ENCODE measurements at places on chromosomes 4 and X. TPM values are rescaled to one million over a fixed set of nuclear protein-coding genes. Genes with fewer than 3 reads are reported as not detected.

TSPAN7 gene
- 12.8 TPM for total RNA-seq

RAB41 gene
- not detected for total RNA-seq

GABRB1 gene
- total RNA-seq: not detected

PFKFB1 gene
- total RNA-seq: not detected

DNA sequence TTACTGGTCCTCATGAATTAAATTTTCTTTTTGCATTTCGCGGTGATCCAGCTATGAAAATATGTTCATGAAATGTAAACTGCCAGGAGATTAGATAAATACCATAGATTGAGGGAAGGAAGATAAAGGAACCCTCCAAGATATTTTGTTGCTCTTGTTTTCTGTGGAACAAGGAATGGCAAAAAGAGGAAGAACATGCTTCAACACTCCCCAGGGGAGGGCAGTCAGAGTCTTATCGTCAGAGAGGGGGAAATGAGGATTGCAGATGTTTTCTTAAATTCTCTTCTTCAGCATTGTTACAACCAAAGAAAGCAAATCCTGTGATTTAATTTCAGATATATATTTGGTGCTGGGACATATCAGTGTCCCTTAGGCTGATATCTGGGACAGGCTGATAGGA, 9.5 kb upstream of the SFRP2 start:
- DNase-seq: no peak

DNA sequence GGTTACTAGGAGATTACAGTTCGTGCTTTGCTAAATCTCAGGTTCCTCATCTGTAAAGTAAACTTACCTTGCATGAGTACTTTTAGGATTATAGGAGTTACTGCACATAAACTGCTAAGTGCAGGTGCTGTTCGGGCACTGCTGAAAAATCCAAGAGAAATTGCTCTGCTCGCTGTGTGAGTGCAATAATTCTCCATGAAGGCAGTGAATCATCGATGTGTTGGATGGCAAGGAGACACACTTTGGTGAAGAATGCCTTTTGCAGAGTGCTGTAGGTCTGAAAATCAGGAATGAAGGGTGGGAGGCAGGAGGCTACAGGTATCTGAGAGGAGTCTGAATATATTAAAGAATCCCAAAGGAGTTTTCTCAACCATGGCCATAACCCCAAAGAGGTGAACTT, 113.0 kb downstream of the CHIC2 start:
- DNase-seq: no peak

DNA sequence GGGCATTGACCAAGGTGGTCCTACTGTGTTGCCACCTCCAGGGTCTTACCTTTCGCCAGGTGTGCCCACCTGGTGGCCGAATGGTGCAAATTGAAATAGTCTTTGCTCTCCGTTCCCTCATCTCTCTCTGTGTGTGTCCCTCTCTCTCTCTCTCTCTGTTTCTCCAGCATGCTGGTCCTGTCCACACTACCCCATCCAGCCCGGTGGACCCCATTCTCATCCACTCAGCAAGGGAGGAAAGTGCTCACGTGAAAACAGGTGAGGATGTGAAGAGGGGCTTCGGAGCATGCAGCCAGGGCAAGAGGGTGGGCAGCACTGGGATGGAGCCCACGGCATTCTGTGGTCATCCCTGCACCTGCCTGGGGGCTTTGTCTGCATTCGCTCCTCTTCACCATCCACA, 150.1 kb downstream of the CRLF2 start:
- no peak for DNase-seq

- no peak for DNase-seq
Measured at GRCh38 chrX:124010566-124010965, 49.1 kb downstream of the STAG2 start.

DNA sequence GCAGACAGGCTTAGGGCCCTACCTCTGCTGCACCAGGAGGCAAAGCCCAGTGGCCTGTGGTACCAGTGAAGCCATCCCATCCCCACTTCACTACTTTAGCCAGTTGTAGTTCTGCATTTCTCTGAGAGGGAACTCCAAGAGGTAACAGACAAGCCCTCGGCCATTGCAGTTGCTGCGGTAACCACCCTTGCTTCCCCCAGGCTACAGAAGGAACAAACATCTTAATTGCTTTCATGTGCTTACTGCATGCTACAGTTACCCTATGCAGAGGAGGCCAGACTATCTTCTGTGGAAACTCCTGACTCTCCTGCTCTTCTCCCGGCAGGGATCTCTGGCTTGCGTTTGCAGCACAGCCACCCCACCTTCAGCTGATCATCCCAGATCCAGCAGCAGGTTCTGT, 67.8 kb downstream of the SPIN4 start:
- DNase-seq: no peak

- no peak for DNase-seq
Measured at GRCh38 chrX:124827258-124827845, 481.0 kb downstream of the SH2D1A start.

DNA sequence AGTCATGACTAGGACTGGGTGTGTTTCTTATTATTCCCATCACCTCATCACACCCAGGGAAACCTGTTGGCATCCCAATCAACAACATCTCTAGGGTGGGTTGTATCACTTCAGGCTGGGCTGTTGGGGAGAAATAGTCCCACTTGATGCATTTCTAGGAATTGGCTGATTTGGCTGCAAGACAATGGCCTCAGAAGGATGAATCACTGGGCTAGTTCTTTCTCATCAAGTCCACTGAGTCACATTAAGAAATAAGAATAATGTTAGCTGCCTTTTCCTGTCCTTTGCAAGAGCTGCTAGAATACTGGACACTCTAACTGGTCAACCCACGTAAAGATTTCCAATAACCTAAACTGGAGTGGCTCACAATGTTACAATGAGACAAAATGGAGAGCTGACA, 104.2 kb downstream of the CHRDL1 start:
- DNase-seq: no peak

DNA sequence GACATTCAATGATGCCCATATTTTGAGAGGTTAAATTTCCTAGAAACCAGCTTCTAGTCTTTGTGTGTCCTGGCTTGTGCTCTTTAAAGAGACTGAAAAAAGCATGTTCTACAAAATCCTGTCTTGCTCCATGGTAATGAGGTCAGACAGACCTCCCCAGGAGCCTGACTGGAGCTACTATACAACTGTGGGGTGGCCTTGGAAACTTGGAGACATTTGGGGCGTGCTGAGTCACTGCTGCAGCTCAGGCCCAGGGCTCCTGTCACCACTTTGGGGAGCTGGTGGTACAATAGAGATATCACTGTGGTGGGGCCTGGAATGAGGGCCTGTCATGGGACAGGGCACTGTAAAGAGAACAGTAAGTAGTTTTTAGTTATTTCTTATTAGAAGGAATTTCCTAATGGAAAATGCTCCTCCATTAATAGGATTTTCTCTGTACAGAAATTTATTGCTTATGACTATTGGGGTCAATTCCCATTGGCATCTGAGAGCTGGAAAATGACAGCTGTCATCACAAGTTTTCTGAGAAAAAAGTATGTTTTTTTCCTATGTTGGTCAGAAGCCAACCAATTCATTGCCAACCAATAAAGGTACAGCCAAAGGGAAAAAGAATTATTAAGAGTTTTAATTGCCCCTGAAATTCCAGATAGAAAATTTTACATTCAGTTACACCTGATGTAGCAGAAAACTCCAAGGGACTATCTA, 207.4 kb upstream of the JADE1 start:
- DNase-seq: peak; percentile 36

DNA sequence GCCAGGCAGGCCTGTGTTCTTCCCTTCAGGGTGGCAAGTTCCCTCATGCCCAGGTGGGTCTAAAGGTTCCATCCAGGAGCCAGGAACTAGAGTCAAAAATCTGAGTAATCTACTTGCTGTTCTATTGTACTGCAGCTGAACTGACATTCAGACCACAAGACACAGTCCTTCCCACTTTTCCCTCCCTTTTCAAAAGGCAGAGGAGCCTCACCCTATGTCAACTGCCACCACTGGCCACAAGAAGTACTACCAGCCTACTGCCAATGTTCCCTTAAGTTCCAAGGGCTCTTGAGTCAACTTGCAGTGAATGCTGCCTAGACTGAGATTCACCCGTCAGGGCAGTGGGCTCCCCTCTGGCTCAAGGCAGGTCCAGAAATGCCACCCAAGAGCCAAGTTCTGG, 133.5 kb downstream of the FAM47B start:
- no peak for DNase-seq

DNA sequence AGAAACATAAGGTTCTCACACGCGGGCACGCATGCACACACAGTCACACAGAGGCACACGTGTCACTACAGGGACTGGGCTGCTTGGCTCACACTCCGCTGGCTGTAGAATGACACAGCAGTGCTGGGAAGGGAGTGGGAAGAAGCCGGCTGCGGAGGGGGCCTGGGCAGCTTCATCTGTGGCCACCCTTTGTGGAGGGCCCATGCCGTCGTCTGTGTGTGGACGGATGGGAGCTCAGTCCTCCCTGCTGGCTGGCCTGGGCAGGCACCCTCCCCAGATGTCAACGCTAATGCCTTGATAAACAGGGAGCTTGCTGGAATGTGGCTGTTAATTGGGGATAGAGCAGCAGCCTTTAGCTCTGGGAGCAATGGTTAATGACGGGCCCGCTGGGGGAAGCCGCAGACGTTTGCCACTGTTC, 621.1 kb downstream of the BCOR start:
- no peak for DNase-seq

DNA sequence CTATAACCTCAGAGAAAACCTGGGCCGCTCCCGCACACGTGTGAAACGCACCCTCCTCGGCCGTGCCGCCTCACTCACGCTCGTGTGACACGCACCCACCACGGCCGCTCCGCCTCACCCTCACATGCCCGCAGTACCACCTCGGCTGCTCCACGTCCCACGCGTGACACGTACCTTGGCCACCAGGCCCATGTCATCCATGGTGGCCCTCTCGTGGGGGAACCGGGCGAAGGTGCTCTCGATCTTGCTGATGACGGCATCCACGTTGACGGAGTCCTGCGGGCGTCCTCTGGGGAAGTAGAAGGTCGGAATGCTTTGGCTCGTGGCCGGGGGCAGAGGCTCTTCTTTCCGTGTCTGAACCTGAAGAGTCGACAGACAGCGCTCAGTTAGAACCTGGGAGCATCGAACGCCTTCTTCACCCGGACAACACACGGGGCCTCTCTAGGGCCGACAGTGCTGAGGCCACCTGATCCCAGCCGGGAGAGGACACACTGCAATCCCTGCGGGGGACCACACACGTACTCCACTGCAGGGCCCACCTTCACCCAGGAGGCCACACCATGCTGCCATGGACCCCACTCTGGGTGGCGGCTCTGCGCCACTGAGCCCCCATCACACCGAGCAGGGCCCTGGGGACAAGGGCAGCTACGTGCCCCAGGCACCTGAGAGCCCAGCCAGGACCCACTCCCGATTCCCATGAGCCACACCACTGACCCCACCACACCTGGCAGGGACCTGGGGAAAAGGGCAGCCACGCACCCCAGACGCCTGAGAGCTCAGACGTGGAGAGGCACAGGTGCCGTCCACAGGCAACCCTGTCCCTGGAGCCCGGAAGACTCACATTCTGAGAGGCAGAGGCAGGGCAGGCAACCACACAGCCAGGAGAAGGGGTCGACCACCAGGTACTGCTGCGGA, 25.2 kb downstream of the PPP2R3B start:
- no peak for DNase-seq

DNA sequence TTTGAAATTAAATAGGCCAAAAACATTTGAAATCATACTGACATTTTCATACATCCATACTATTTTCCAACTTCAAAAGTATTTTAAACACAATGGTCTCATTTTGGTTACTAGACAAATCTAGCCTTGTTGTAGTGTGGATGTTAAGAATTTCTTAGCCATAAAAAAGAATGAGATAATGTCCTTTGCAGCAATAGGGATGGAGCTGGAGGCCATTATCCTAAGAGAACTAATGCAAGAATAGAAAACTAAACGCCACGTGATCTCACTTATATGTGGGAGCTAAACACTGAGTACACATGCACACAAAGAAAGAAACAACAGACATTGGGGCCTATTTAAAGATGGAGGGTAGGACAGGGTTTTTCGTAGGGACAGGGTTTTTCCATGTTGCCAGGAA, 153.8 kb downstream of the CCSER1 start:
- DNase-seq: no peak

- peak; percentile 15 for DNase-seq
Measured at GRCh38 chrX:72176981-72177380, 4.6 kb upstream of the PIN4 start.

DNA sequence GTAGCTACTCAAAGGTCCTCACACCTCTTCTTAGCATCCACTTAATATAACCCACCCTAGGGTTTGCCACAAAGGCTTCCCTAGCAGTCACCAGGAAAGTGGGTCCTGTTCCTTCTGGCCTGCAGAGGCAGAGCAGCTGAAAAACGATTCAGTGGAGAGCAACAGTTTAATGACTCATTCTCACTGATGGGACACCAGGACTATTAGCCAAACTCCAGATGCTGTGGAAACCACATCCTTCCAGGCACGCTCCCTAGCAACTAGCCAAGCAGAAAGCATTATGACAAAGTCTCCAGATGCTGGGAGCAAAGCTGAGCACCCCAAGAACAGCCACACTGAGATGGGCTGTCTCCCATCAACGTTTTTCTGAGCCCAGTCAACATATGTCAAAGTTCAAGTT, 30.3 kb upstream of the UTP14A start:
- DNase-seq: no peak

- no peak for DNase-seq
Measured at GRCh38 chr4:39591290-39591689, 47.4 kb downstream of the SMIM14 start.

DNA sequence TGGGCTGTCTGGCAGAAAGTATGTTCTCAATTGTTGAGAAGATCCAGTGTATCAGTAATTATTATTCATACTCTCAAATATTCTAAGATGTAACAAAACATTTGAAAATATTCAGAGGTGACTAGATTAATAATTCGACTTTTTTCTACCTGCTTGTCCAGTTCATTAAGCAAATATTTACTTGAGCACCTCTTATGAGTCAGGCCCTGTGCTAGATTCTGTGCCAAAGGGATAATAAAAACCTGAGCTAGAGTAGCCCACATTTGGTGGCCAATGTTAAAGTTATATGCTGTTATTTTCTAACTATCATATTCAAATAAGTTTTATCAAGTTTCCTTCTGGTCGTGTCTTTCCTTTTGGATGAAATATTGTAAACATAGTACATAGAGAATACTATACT, 58.5 kb downstream of the ARHGAP10 start:
- no peak for DNase-seq

DNA sequence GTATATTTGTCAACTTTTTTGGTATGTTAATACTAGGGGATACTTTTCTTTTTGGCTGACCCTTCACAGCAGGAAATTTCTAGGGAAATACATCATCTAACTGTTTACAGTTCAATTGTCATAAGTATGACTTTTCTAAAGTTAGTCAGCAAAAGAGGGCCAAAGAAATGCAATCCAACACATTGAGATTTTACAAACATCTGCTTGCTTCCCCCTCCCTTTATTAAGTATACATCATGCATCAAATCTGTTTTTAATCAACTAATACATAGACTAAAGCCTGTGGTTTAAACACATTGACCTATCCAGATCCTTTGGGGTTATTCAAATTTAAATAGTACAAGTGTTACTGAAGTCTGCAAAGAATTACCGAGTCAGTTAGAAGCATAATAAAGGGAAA, 93.9 kb downstream of the MID1 start:
- no peak for DNase-seq

GRCh38 chr4:184344899-184345572, 127.4 kb upstream of the ENPP6 start:
- DNase-seq: no peak
